ENCODE measurements at places on chromosomes 3 and 15.

DNA sequence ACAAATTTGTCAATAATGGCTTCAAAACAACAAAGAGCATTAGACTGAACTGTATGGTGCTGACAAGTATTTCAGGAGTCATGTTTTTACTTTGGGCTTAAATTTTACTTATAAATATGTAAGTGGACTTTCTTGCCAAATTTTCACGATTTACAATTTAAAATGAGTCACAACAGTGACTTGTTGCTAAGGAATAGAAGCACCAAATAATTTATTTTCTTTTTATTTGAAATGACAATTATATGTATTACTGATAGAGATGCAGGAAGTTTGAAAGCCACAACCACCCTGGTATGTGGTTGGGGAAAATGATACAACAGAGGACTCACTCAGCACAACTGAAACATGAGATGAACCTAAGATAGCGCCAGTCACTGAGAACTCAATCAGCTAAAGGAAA lies 90.3 kb downstream of the FMN1 start:
- peak; percentile 28 for DNase-seq

DNA sequence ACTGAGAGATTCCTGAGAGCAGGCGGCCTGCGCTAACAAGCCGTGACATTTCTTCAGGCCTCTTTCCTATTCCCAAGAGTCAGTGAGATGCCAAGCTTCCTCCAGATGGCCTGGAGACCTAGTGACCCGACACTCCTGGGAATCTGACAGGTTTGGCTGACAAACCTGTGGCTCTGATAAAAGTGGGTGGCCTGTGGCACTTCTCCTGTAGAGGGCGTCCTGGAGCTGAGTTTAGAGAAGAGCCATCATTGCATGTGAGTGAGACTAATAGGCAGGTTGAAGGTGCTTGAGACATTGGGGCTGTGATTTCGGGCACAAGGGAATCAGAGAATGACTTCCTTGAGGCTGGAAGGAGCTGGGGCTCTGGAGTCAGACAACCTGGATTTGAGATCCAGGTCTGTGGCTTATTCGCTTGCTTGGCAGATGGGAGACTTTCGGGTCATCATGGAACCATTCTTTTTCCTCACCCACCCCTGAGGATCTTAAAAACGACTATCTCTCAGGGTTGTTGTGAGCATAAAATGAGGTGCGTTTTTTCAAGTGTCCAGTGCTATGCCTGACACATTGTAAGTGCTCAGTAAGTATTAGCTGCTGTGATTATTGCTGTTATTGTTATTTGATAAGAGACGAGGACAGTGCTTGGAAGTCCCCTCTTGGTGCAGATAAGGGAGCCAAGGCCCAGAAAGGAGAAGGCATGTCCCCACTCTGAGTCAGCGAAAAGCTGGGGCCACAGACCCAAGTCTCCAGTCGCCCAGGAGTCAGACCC lies 77.2 kb downstream of the SCN10A start:
- no peak for DNase-seq

- no peak for DNase-seq
These were observed 5.9 kb upstream of the DCP1A start for GRCh38 chr3:53353202-53353601.

- peak; percentile 73 for DNase-seq
These were observed 783 bp downstream of the RNF168 start for GRCh38 chr3:196502775-196503195.

DNA sequence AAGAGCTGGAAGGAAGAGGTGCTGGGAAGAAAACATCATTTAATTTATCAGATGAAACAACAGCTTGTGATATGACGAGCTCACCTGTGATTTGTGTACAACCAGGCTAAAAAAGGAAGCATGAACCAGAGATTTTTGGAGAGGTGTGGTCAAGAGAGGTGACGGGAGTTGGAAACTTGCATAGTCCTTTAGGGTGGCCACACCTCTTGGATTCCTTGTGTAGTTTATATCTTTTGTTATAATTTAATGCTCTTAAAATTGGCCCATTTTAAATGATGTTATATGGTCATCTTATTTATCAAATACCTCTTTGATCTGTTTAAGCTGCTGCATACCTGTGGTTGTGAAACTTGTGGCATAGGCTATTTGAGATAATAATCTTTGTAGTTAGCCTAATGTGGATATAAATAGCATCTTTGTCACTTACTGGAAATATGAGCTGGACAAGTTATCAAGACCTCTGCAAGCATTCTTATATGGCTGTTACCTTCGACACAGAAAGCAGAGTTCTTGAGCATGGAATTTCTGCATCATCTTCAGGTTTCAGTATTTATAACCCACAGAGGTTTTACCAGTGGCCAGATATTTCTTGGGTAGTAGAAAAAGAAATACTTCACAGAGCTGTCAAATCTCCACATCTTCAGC lies 49.1 kb downstream of the IL1RAP start:
- DNase-seq = no peak

DNA sequence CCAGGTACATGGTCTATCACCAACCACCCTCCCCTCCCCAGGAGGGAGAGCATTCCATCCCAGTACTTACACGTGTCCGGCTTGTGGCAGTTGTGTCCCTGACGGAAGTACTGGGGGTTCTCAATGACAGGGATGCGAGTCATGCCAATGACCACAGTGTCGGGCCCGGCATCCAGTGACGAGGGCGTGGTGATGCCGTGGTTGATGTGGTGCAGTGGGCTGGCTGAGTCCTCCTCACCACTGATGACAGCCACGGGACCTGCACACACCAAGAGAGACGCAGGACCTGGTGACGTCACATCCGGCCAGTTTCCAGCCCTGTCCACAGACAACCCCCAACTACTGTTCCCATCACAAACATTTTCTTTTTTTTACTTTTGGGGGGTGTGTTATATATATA lies 223.8 kb downstream of the NTRK3 start:
- DNase-seq = no peak

DNA sequence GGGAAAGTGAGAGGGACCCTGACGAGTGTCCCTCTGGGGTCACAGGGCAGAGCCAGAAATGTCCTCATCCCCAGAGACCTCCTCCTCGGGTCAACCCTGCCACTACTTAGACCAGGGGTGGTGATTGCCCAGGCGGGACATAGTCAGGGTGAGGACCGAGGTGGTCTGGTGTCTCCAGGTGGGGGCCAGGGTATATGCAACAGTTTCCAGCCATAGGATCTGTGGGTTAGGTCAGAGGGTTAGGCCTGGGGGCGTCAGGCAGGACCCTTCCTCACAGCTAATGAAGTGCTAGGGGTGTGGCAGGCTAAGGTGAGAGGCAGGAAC lies 22.3 kb upstream of the FBLN2 start:
- DNase-seq = no peak
